Spleen (tissue), 13 donors: ENCODE measurements at places on chromosomes 5 and 9. TPM values are rescaled to one million over a fixed set of nuclear protein-coding genes. Genes with fewer than 3 reads are reported as not detected.

DNA sequence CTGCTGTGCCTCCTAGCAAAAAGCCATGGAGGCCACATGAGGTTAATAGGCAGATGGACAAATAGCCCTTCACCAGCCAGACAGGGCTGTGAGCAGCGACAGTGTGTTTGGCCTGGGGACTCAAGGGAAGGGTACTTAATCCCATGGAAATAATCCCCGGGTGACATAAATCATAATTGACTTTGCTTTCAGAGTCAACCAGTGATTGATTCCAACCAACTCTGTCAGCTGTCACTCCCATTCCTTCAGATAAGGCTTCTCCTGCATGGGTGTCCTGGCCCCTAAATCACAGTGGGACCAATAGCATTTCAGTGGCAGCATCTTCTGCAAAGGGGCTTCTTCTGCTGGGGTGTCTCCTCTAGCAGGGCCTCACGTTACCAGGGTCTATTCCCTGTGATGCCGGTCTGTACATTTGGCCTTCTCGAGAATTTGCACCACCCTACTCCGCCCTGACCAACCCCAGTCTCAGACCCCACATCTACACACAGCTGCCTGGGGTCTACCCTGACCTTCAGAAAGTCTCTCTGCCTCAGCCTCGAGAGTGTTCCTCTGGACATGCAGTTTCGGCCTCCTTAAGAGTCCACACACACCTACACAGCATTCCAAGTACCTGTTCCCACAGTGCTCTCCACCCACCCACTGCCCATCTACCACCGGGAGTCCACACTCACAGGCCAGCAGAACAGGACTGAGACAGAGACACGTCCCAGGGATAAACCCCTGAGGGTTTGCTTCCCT is 3.7 kb downstream of the CLTB start:
- H3K4me1 ChIP-seq, result peaks cover 25% of the 10 kb centered on the region
- no peak overlapping the region for H3K4me3 ChIP-seq
- peaks cover 28% of the 10 kb centered on the region for H3K36me3 ChIP-seq

MSMP gene
- polyA plus RNA-seq, result 0.58 TPM

DNA sequence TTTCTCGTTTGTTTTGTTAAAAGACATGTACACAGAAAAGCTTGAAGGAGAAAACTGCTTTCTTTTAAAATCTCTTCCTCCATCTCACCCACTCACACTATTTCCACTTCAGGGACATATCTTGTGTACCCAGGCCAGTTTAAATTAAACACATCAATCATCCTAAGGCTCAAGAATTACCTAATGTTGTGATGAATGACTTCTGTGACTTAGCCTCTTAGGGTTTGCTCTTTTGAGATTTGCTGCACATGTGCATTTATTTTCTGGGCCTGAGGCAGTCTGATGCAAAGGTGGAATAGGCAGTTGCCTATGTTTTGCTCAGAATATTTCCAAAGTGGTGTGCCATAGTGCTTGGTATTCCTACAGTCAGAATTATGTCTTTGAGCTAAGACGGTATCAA is 439.9 kb upstream of the CHD1 start:
- H3K27me3 ChIP-seq, result no peaks in the 10 kb centered on the region
- H3K4me3 ChIP-seq, result no peak overlapping the region
- no peaks in the 10 kb centered on the region for H3K4me1 ChIP-seq

- H3K27me3 ChIP-seq, result no peaks in the 10 kb centered on the region
- no peaks in the 10 kb centered on the region for H3K4me1 ChIP-seq
- no peak for DNase-seq
- no peak overlapping the region for H3K4me3 ChIP-seq
- H3K36me3 ChIP-seq, result peaks cover 21% of the 10 kb centered on the region
- no peak overlapping the region for H3K27ac ChIP-seq
Measured at GRCh38 chr5:77483682-77484081, 8.4 kb downstream of the WDR41 start.

- H3K4me1 ChIP-seq, result no peaks in the 10 kb centered on the region
- H3K27me3 ChIP-seq, result no peaks in the 10 kb centered on the region
- H3K36me3 ChIP-seq, result no peaks in the 10 kb centered on the region
- no peak overlapping the region for H3K4me3 ChIP-seq
Measured at GRCh38 chr5:146042628-146043279, 62.6 kb downstream of the PLAC8L1 start.

DMGDH gene
- polyA plus RNA-seq, result 0.06 TPM

- no peaks in the 10 kb centered on the region for H3K27me3 ChIP-seq
- DNase-seq, result no peak
- H3K36me3 ChIP-seq, result no peaks in the 10 kb centered on the region
- no peaks in the 10 kb centered on the region for H3K4me1 ChIP-seq
- no peak overlapping the region for H3K27ac ChIP-seq
- H3K4me3 ChIP-seq, result no peak overlapping the region
Measured at GRCh38 chr5:72767289-72768010, 49.0 kb upstream of the TNPO1 start.

DNA sequence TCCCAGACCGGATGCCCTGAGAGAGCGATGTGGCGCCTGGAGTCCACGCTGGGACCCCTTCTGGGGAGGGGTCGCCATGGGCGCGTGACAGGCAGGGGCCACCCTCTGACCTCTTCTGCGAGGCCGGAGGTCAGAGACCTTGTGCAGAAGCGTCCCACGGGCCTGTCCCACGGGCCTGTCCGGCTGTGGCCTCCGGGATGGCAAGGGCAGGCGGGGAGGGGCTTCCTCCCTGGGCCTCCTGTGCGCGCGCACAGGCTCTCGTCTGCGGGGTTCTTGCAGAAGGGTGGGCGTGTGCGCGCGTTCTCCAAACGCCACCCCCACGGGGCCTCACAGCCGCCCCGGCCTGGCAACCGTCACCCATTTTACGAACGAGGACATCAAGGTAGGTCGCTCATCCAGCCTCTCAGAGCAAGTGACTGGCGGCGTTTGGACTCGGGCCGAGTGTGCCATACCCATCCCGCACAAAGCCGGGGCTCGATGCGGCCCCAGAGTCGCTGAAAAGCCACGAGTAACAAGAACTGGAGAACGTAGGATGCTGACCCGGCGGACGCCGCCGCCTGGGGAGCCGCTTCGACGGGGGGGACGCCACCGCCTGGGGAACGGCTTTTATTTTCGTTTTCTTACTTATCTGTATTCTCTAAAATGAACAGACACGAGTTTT is 897 bp downstream of the AHRR start:
- no peak for DNase-seq
- peaks cover 34% of the 10 kb centered on the region for H3K27me3 ChIP-seq
- peaks cover 55% of the 10 kb centered on the region for H3K4me1 ChIP-seq
- H3K36me3 ChIP-seq, result no peaks in the 10 kb centered on the region

DNA sequence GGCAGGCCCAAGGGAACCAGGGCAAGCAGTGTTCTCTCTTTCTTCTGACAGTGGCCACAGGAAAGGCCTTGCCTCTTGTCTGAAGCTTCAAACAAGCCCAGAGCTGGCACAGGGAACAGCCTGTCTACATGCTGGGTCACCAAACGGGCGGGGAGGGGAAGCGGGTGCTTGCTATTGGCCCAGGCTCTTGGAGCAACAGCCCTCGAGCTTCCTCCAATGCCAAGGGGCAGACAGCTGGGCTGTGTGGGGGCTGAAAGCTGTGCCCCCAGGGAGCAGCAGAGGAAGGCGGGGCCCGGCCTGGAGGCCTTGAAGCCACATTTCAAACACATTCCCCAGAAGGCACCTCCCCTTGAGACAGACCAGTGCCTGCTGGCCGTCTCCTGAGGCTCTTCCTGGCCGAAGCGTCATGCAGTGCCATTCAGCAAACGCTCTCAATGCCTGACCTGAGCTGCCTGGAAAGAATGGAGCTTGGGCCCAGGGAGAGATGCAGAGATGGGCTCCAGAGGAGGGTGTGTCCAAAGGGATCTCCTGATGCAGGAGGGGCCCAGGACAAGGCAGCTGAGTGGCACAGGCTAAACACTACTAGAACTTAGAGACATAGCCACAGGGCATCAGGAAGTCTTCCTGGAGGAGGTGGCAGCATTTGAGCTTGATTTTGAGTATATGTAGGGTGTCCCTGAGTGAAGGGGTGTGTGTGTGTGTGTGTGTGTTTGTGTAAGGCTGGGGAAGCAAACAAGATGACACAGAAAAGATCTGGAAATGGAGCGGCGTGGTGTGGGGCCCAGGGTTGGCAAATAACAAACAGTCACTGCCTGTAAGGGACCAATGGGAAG is 2.5 kb downstream of the FIBCD1 start:
- H3K27me3 ChIP-seq, result peaks cover 92% of the 10 kb centered on the region
- H3K36me3 ChIP-seq, result no peaks in the 10 kb centered on the region
- peaks cover 32% of the 10 kb centered on the region for H3K4me1 ChIP-seq
- no peak overlapping the region for H3K27ac ChIP-seq
- DNase-seq, result no peak

- H3K4me3 ChIP-seq, result no peak overlapping the region
- peaks cover 63% of the 10 kb centered on the region for H3K27me3 ChIP-seq
- no peak overlapping the region for H3K27ac ChIP-seq
- H3K4me1 ChIP-seq, result peaks cover 2% of the 10 kb centered on the region
- no peaks in the 10 kb centered on the region for H3K36me3 ChIP-seq
- no peak for DNase-seq
Measured at GRCh38 chr9:137879052-137879451, 1.5 kb downstream of the CACNA1B start.

QSOX2 gene
- 14.2 TPM for polyA plus RNA-seq

ADGRD2 gene
- polyA plus RNA-seq, result not detected

MCIDAS gene
- polyA plus RNA-seq, result not detected

DNA sequence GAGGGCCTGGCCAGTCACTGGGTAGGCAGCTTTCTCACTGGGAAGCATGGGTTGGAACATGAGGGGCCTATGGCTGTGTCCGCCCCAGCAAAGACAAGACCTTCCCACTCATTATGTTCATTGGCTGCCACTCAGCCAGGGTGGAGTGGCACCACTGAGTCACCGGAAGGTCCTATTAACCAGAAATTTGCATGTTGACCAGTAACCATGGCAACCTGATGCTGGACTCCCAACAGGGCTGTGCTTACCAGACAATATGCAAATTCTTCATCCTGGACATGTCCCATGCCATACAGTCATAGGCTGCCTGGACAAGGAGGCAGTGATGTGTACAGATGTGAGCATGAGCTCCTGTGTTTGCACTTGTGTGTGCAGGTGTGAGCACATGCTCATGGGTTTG is 66.7 kb downstream of the PSD2 start:
- no peaks in the 10 kb centered on the region for H3K36me3 ChIP-seq
- no peaks in the 10 kb centered on the region for H3K4me1 ChIP-seq
- H3K4me3 ChIP-seq, result no peak overlapping the region
- H3K27me3 ChIP-seq, result no peaks in the 10 kb centered on the region
- H3K27ac ChIP-seq, result peak overlapping the region; percentile 48

GRCh38 chr5:14906628-14907027 is 35.0 kb upstream of the ANKH start:
- H3K4me1 ChIP-seq, result no peaks in the 10 kb centered on the region
- no peaks in the 10 kb centered on the region for H3K36me3 ChIP-seq
- H3K27ac ChIP-seq, result no peak overlapping the region
- no peak for DNase-seq
- no peaks in the 10 kb centered on the region for H3K27me3 ChIP-seq
- H3K4me3 ChIP-seq, result no peak overlapping the region

PRELID2 gene
- 2.5 TPM for polyA plus RNA-seq

- no peaks in the 10 kb centered on the region for H3K27me3 ChIP-seq
- peaks cover 4% of the 10 kb centered on the region for H3K4me1 ChIP-seq
- peaks cover 87% of the 10 kb centered on the region for H3K36me3 ChIP-seq
- peak; percentile 72 for DNase-seq
- no peak overlapping the region for H3K4me3 ChIP-seq
Measured at GRCh38 chr9:131625790-131626670, 80.7 kb downstream of the PRRT1B start.

DNA sequence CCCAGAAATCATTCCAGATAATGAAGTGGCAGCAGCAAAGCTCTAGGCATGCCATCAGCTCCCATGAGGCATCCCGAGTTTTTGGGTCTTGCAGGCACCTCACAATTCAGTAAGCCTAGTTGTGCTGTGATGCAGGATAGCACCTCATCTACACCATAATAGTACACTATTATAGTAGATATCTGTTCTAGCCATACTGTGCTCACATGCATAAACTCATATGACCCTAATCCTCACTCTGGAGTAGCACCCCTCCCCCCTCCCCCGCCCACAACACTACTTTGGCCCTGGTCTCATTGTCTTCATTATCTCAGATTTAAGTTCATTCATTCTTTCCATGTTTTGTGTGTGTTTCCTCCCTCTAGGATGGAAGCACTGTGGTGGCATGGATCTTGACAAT is 102.5 kb upstream of the PITX1 start:
- no peaks in the 10 kb centered on the region for H3K4me1 ChIP-seq
- H3K36me3 ChIP-seq, result no peaks in the 10 kb centered on the region
- H3K4me3 ChIP-seq, result no peak overlapping the region
- DNase-seq, result no peak
- H3K27me3 ChIP-seq, result peaks cover 8% of the 10 kb centered on the region

DNA sequence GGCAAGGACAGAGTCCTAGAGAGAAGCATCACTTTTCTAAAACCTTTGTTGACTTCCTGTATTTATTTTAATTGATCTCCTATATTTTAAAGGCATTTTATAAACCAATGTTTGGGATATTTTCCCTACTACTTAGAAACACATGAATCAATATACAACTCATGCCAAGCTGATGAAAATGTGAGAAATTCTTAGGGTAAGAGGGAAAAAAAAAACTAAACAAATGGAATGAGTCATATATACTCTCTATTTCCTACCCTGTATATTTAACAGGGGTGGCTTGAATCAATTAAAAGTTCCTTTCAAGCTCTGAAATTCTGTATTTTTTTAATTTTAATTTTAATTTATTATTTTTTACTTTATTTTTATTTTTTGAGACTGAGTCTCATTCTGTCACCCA is 19.6 kb downstream of the BAAT start:
- no peak overlapping the region for H3K4me3 ChIP-seq
- H3K27me3 ChIP-seq, result no peaks in the 10 kb centered on the region
- no peak for DNase-seq
- H3K27ac ChIP-seq, result no peak overlapping the region

DNA sequence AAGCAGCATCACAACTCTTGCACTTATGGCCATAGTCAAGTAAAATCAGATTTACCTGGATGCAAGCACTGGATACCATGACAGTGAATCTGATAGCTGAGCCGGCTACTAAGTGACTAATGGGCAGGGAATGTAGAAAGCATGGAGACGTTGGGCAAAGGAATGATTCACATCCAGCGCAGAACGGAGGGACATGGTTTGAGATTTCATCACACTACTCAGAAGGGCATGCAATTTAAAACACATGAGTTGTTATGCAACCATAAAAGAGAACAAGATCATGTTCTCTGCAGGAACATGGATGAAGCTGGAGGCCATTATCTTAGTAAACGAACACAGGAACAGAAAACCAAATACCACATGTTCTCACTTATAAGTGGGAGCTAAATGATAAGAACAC is 169.1 kb upstream of the PIK3R1 start:
- no peaks in the 10 kb centered on the region for H3K27me3 ChIP-seq
- H3K27ac ChIP-seq, result no peak overlapping the region
- H3K36me3 ChIP-seq, result no peaks in the 10 kb centered on the region
- no peak overlapping the region for H3K4me3 ChIP-seq
- H3K4me1 ChIP-seq, result peaks cover 13% of the 10 kb centered on the region
